ENCODE measurements at places on chromosomes 4 and X. TPM values are rescaled to one million over a fixed set of nuclear protein-coding genes. Genes with fewer than 3 reads are reported as not detected.
A peak's percentile ranks its signal among the peaks of the same experiment; 100 is the strongest.

FMR1 gene
- polyA plus RNA-seq = 7.6 TPM

GAGE1 gene
- polyA plus RNA-seq = not detected

- no peak for DNase-seq
Measured at GRCh38 chr4:17347445-17347844, 164.4 kb downstream of the QDPR start.

DNA sequence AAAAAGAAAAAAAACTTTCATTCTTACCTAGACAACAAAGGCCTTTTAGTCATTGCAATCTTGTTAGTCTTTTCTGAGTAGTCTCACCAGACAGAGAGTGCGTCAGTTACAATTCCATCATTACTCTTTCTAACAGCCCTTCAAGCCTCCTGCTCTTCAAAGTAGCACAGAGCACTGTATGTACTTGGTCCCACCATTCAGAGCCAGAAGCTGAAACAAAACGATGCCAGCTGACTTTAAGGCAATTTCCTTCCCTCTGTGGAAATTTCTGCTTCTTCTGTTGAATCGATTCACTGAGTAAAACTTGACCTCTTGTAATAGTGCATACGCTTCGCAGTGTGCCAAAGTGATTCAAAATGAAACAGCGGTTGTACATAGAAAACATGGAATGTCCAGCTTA, 57.7 kb upstream of the TENM3 start:
- DNase-seq = no peak

GRCh38 chr4:158825433-158826036, 56.7 kb downstream of the FNIP2 start:
- DNase-seq = no peak

- no peak for DNase-seq
Measured at GRCh38 chr4:13698296-13698695, 70.8 kb upstream of the BOD1L1 start.

UTP14A gene
- polyA plus RNA-seq = 23.1 TPM

- no peak for DNase-seq
Measured at GRCh38 chr4:74437866-74438265, 7.1 kb upstream of the AREG start.

DNA sequence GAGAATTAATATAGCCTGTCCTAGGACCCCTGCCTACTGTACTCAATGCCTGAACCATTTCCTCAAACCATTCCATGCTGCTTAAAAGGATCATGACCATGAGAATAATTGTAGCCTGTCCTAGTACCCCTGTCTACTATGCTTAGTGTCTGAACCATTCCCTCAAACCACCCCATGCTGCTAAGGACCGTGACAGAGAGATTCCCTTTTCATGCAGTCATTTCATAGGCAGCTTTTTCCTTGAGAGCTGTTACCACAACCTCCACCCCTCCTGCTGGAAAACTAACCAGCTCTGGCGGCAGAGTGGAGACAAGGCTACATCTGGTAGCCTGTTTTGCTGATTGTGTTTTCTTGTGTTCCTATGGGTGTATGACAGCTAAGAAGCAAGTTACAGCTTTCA, 174.9 kb upstream of the SMARCAD1 start:
- DNase-seq = no peak

MAGEA11 gene
- not detected for polyA plus RNA-seq

F9 gene
- polyA plus RNA-seq = not detected

WDR1 gene
- 273 TPM for polyA plus RNA-seq

DNA sequence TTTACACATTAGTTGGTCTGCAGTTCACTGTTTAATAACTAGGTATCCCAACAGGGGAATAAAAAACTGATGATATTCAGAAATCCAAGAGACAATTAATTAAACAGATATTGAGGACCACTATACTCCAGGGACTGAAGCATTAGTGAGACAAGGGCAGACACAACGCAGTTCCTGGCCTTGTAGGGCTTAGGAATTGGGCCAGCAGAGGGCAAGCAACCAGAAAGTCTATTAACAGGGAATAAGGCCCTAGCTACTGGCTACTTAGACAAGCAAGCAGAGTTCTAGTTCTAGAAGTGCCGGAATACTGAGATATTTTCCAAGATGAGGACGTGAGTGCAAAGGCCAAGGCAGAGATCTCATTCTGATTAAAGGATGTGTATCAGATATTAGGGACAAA, 58.6 kb upstream of the ADGRA3 start:
- DNase-seq = no peak

RTL5 gene
- 0.37 TPM for polyA plus RNA-seq

TCEANC gene
- polyA plus RNA-seq = 2.2 TPM

DNA sequence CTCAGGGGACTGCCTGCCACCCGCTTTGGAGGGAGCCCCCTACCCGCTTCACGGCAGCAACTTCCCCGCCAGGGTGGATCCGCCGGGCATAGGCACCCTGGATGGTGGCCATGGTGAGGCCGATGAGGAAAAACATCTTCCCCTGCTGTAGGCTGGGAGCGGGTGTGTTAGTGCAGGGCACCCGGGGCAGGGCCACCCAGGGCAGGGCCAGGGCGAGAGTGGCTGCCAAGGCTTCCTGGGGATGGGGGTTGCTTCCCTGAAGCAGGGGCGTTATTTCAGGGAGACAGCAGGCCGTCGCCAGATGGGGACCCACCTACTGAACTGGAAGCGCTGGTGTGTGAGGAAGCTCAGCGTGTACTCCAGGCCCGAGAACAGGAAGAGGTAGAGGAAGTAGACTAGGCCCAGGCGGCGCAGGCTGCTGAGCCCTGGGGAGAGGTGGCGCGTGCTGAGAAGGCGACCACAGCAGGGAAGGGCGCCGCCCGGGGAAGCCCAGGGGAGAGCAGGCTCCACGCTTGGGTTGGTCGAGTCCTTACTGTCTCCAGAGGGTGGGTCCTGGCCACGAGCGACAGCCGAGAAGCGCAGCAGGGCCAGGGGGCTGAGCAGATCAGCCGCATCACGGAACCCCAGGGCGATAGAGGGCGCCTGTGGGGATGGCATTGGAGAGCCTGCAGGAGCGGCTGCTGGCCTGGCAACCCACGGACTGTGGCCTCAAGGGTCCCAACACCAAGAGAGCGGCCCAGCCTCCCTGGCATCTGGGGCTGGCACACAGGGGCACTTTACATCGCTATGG, 31.5 kb downstream of the NOP14 start:
- DNase-seq = peak; percentile 64

- DNase-seq = no peak
Measured at GRCh38 chr4:6902318-6903042, 7.1 kb upstream of the TBC1D14 start.

SUPT20HL2 gene
- not detected for polyA plus RNA-seq

DNA sequence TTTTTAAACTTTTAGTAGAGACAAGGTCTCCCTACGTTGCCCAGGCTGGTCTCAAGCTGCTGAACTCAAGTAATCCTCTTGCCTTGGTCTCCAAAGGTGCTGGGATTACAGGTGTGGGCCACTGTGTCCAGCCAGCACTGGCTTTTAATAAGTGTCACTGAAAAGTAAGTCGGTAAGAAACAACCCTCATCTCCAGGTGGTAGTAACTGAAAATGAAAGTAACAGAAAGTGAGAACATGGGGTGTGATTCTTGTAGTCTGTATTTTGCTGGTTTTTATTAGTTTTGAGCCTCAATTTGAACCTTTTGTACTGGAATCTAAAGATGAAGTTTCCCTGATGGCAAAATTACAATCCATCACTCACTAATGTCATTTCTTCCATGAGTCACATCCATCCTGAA, 238.1 kb upstream of the AGA start:
- DNase-seq = no peak

DNA sequence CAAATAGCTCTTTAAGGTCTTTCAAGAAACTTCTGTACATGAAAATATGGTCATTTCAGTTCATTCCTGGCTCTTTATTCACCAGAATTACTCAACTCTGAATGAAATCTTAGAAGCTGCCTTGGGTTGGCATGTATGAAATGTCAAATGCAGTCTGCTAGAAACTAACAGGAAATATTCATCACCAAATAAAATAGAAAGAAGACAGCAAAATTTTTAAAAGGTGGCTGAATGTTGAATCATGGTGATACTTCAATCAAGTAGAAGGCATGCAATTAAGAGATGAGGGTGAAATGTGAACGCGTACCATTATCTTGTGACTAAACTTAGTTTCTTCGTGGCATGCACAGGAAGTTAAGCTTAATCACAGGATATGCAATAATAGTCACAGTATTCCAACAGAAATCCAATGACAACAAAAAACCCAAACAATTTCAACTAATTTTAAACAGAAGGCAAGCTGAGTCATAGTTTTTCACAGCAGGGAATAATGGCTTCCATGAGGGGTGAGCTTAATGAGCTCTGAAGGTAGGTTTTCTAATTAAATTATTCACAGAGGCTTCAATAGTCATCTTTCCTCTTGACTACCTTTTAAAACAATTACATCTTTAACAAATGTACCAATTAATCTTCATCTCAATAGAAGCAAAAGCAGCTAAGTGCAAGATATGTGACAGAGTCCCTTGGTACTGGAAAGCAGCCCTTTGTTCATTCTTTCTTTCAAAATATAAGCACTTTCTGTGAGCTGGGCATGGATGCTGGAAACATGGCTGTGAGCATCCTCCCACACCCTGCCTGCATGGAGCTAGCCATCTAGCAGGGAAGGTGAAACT, 44.5 kb downstream of the SCFD2 start:
- no peak for DNase-seq

- DNase-seq = no peak
Measured at GRCh38 chrX:17380221-17380620, 5.2 kb downstream of the NHS start.

DNA sequence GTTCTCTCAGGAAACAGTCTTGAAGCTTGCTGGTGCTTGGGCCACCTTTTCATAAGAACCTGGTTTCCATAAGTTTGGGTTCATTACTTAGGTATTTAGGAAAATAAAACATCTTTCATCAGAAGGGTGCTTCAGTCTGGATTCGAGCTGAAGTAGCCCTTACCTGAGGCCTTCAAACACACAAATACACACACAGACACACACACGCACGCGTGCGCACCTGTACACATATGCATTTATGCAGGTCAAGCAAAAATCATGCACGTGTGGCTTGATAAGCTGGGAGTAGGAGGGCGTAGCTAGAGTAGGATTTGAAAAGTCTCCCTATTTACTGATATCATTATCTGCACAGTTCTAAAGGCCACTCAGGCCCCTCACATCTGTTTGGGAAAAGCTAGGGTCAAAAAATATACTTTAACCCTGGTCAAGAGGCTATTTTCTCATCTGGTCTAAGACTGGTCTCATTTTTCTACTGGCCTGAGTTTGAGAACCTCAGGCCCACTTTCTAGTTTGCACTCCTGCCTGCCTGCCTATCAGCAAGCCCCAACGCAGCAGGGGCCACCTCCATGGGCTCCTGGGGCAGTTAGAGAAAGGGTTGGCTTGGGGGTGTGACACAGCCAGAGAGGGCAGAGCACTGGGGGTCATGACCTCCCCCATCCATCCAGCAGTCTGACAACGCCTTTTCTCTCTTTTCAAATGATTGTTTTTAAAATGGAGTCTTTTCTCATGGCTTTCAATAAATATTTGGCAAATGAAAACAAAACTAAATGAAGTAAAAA, 64.3 kb downstream of the RASL11B start:
- no peak for DNase-seq

GRCh38 chr4:139282721-139283075, 2.7 kb upstream of the MGARP start:
- DNase-seq = no peak

GRCh38 chr4:154658680-154659405, 46.4 kb upstream of the FGG start:
- DNase-seq = no peak

DNA sequence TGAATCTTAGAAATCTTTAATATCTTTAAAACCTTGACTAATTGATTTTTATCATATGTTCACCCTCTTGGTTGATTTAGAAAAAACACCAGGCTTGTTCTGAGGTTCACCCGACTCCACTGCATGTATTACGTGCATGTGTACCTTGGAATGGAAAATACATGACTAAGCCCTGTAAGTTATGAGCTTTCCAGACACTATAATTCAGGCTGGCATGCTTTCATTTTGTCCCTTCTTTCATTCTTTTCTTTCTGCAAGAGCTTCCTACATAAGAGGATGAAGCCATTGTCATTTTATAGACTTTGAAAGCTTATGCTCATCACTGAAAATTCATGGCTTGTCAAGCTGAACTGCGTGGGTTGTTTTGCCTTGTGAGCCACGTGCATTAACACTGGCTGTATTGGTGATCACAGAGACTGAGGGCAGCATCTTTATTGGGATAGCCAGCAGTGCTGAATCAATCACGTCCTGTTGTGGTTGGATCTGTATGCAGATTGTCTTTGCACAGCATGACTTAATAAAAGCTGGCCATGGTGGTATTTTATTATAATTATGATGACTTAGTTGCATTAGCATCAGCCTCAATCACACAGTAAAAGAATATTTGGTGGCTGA, 141.9 kb downstream of the SLIT2 start:
- DNase-seq = no peak

TMPRSS11D gene
- not detected for polyA plus RNA-seq

GRCh38 chr4:3186609-3187008, 62.4 kb upstream of the MSANTD1 start:
- DNase-seq = no peak

DNA sequence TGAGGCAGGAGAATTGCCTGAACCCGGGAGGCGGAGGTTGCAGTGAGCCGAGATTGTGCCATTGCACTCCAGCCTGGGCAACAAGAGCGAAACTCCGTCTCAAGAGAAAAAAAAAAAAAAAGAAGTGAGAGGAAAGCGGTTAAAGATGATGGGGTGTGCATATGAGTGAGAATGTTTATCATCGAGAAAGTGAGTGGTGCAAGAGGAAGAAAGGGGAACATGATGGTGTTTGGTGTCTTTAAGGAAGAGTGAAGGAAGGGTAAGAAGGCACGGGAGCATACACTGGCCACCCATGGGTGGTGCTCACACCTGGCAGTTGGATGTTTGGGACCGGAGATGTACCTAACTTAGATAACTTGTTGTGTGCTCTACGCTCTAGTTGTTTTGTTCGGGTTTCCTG, 62.2 kb downstream of the STOX2 start:
- DNase-seq = no peak

- DNase-seq = no peak
Measured at GRCh38 chr4:70158576-70158975, 4.5 kb downstream of the PRR27 start.

SLC2A9 gene
- 2.7 TPM for polyA plus RNA-seq

GRCh38 chr4:89259301-89260028, 48.1 kb downstream of the GPRIN3 start:
- no peak for DNase-seq
